ENCODE measurements at places on chromosomes 16 and 17.

GRCh38 chr16:86184185-86184584, 285.2 kb downstream of the IRF8 start:
- no peak for DNase-seq

DNA sequence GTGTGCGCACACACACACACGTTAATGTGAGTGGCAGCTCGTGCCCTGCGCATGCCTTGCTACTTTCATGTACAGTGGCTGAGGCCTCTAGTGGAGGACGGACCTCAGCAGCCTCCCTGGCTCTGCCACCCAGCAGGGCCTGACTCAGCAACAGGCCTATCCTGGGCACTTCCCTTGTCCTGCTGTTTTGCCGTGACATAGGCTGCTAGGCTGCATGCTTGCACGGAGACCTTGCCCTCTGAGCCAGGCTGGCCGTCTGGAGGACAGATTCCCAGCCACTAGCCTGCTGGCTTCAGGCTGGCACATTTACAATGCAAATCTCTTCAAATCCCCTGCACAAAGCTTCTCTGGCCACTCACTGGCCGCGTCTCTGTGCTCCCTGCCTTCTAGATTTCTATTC, 9.5 kb downstream of the RNF213 start:
- no peak for DNase-seq

DNA sequence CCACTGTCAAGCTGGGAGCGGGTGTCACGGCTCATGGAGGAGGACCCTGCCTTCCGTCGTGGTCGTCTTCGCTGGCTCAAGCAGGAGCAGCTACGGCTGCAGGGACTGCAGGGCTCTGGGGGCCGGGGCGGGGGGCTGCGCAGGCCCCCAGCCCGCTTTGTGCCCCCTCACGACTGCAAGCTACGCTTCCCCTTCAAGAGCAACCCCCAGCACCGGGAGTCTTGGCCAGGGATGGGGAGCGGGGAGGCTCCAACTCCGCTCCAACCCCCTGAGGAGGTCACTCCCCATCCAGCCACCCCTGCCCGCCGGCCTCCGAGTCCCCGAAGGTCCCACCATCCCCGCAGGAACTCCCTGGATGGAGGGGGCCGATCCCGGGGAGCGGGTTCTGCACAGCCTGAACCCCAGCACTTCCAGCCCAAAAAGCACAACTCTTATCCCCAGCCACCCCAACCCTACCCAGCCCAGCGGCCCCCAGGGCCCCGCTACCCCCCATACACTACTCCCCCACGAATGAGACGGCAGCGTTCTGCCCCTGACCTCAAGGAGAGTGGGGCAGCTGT, 11.6 kb downstream of the SLC52A1 start:
- no peak for DNase-seq

DNA sequence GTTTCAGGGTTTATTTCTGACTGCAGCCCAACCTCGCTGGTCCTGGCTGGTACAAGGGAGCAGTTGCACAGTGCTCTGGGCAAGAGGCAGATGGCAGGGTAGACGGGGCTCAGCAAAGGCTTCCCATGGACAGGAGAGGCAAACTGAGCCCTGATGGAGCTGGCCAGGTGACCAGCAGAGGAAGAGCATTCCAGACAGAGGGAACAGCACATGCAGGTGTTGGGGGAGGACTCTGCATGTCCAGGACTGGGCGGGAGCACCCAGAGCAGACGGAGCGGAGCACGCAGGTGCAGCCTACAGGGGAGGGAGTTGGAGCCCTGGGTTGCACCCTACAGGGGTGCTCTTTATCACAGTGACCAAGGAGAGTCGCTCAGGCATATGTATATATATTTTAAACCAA, 285.3 kb downstream of the FOXL1 start:
- DNase-seq: no peak

- DNase-seq: no peak
These were observed 111.8 kb downstream of the SDK2 start for GRCh38 chr17:73532421-73532901.

GRCh38 chr17:77382356-77382911, 241.7 kb downstream of the SEC14L1 start:
- peak; percentile 35 for DNase-seq

DNA sequence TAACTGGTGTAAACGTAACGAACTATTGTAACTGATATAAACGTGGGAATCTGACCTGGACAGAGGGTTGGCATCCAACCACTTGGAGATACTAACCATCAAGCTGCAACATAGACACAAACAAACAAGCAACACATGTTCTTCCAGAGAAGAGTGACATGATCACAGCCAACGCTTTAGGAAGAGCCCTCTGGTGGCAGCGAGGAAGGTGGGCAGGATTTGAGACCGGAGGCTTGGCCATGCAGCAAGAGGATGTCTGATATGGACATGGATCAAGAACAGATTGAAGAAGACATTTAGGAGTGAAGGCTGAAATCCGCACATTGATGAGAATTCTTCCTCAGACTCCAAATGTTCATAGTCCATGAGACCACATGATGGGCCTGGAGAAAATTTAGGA, 40.3 kb upstream of the TNRC6A start:
- DNase-seq: no peak

DNA sequence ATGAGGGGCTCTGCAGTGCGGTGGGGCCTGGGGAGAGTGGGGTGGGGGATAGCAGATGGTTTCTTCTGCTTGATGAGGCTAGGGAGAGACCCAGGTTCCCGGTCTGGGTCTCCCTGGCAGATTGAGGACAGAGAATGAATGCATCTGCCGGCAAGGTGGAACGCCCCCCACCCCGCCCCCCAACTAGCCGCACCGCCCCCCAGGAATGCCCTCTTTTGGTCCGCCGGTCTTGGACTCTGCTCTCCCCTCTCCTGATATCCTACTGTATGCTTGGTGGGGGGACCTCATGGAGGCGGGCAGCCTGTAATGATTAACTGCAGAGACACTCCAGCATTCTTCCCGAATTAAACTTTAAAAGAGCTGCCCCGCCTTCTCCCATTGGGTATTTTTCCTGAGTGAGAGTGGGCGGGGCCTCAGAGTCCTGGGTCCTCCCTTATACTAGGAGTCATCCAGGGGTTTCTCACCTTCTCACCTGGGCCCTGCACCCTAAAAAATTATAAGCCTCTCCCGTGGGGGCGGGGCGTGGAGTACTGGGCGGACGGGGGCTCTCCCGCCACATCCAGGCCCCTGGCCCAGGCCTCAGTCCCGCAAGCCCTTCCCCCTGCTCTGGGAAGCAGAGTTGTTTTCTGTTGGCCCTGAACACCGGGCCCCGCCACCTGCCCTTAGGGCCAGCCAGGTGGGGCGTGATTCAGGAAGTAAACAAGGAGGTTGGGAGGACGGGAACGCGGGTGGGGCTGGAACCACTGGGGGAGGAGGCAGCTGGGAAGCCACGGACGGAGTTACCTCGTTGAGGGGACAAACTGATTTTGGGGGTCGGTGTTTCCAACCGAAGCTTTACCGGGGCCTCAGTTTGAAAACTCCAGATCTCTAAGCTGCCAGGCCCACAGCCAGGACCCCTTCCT, 1.5 kb downstream of the GRB7 start:
- no peak for DNase-seq

- no peak for DNase-seq
These were observed 409 bp upstream of the C17orf107 start for GRCh38 chr17:4898927-4899326.

- DNase-seq: no peak
These were observed 527 bp downstream of the EIF5A start for GRCh38 chr17:7307686-7308624.

DNA sequence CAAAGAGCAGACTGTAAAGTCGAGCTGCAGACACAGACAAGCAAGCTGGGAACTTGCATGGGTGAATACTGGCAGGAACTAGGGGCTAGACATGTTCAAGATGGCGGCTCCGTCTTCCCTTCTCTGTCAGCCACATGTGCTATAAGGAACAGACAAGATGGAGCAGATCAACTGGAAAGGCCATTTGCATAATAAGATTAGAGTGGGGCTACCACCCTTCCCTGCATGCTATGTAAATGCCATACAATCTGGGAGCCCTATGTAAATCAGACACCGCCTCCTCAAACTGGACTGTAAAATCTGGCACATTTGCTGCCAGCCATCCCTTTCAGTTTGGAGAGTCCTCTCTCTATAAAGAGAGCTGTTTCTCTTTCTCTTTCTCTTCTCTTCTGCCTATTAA, 640.1 kb upstream of the CDH8 start:
- no peak for DNase-seq

DNA sequence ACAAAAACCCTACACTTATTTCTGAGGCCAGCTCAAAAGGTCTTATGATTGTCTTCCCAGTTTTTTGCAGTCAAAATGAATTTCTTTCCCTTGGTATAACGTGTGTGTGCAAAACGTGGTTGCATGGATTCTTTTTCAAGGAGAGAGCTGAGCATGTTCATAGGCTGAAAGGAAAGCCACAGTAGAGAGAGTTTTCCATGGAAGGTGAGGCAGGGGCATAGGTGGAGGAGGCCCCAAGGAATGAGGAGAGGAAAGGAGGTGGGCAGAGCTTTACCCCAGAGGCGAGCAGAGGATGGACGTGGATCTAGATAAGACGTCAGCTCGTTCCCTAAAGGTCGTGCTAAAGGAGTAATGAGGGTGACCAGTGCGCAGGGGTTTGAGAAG, 22.8 kb downstream of the TRPV2 start:
- DNase-seq: no peak

GRCh38 chr16:83603723-83604570, 203.8 kb upstream of the HSBP1 start:
- DNase-seq: no peak

DNA sequence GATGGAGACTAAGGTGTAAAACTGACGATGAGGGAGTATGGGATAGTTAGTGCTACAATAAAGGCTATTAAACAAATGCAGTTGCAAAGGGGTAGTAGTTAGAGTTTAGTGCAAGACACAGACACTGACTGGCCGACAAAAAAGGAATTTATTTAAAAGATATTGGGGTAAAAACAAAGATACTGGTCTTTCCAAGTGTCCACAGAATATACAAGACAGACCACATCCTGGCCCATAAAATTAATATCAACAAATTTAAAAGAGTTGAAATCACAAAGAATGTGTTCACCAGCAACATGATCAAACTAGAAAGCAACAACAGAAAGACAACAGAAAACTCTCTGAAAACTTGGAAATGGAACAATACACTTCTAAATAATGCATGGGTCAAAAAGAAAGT, 54.7 kb downstream of the CFDP1 start:
- no peak for DNase-seq

DNA sequence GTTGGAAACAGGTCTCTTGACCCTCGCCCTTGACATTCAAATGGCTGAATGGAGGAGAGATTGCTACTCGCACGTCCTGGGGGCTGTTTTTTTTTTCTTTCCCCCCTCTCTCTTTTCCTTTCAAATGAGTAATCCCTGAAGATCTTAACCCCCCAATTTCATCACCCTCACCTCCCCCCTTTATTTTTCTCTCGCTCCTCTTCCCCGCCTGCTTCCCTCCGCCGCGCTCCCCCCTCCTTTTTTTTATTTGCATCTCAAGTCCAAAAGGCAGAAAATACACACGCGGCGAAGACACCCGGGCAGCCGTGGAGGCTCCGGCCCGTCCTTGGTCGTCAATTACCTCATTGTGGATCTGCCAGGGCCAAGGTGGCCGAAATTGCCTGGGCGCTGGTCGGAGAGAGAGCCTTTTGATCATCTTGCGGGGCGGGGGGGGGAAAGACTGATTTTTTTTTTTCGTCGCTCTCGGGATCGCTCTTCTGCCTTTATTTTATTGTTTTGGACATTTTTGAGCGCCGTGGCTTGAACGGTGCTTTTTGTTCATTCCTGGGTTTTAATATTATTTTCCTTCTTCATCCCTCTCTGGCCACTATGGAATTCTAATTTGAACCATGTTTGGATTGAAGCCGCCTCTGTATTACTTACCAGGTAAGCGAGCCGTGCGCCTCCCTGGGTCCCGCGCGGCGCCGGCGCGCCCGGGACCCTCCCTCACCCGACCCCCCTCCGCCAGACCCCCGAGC, 57.2 kb upstream of the GSE1 start:
- no peak for DNase-seq

- DNase-seq: no peak
These were observed 239.0 kb downstream of the CCDC182 start for GRCh38 chr17:57505841-57506773.

DNA sequence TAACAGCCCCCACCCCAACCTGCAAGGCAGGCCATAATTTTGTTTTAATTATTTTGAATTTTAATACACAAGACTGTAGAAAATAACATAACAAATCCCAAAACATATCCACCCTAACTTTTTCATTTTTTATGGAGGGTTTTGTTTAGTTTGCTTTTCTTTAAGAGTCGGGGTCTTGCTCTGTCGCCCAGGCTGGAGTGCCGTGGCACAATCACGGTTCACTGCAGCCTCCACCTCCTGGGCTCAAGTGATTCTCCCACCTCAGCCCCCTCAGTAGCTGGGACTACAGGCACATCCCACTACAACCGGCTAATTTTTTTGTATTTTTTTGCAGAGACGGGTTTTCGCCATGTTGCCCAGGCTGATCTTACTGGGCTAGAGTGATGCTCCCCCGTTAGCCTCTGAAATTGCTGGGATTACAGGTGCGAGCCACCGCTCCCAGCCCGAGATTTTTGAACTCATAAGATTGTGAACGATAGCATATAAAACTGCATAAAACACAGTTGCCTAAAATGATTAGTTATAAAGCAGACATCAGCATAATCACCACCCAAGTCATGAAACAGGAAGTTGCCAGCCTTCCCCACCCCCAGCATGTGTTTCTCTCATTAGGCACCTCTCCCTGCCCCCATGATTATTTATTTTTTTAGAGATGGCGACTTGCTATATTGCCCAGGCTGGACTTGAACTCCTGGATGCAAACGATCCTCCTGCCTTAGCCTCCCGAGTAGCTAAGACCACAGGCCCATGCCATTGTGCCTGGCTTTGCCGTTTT, 13.6 kb upstream of the DOC2B start:
- no peak for DNase-seq

DNA sequence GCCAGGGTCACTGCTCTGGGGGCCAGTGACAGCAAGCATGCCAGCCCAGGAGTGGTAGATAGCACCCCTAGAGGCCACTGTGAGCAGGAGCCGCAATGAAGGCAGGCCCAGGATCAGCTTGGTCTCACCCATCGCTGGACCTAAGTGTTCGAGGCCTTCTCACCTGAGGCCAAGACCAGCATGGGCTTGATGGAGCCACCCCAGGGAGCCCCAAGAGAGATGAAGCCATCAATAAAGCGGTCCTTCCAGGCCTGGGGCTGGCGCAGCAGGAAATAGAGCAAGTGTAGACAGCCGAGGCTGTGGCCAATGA, 1.8 kb downstream of the LCAT start:
- peak; percentile 15 for DNase-seq

- no peak for DNase-seq
These were observed 33.8 kb upstream of the CRISPLD2 start for GRCh38 chr16:84785843-84786581.

- DNase-seq: no peak
These were observed 64.9 kb downstream of the IRF8 start for GRCh38 chr16:85963753-85964285.

DNA sequence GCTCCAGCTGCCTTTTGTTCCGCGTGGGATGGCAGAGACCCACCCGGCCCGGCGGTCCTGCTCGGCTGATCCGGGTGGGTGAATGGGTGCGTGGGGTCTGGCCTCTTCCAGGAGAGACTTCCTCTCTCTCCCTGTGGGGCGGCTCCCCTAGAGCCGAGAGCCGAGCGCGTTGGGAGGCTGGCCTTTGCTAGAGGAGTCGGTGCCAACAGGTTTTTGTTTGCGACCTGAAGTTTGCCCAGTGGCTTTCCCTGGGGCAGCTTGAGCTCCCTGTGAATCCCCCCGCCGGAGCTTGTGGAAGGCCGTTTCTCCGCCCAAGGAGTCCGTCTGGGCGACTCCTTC, 970 bp downstream of the EPN2 start:
- no peak for DNase-seq

GRCh38 chr17:68819465-68819864, 135.7 kb downstream of the ABCA8 start:
- no peak for DNase-seq

- DNase-seq: no peak
These were observed 1.1 kb upstream of the HAPSTR1 start for GRCh38 chr16:9090101-9090959.

Data from stimulated activated CD8-positive, alpha-beta memory T cell treated with anti-CD3 and anti-CD28 coated beads, Interleukin-15, amount 100 ng/mL, for 48 hours (primary cell).